Neural crest cell (in vitro differentiated cells): ENCODE measurements at places on chromosomes 6 and 20.

DNA sequence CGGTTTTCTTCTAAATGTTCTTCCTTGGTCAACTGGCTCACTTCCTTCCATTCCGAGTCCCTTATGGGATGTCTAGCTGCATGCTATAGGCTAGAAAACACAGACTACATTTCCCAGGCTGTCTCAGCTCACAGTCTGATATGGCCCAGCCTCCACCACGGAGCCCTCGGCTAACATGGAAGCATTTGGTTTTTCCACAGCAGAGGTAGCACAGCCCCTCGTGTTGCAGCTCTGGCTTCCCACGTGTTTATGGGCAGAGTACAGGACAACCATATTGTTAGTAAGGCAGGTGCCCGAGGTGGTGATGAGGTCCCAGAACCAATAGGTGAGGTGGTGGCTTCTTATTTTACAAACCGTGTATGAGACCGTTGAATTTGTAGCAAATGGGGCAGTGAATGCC lies 8.7 kb downstream of the GPLD1 start:
- DNase-seq = no peak

GRCh38 chr6:48671505-48671904 lies 560.5 kb upstream of the PTCHD4 start:
- no peak for DNase-seq

DNA sequence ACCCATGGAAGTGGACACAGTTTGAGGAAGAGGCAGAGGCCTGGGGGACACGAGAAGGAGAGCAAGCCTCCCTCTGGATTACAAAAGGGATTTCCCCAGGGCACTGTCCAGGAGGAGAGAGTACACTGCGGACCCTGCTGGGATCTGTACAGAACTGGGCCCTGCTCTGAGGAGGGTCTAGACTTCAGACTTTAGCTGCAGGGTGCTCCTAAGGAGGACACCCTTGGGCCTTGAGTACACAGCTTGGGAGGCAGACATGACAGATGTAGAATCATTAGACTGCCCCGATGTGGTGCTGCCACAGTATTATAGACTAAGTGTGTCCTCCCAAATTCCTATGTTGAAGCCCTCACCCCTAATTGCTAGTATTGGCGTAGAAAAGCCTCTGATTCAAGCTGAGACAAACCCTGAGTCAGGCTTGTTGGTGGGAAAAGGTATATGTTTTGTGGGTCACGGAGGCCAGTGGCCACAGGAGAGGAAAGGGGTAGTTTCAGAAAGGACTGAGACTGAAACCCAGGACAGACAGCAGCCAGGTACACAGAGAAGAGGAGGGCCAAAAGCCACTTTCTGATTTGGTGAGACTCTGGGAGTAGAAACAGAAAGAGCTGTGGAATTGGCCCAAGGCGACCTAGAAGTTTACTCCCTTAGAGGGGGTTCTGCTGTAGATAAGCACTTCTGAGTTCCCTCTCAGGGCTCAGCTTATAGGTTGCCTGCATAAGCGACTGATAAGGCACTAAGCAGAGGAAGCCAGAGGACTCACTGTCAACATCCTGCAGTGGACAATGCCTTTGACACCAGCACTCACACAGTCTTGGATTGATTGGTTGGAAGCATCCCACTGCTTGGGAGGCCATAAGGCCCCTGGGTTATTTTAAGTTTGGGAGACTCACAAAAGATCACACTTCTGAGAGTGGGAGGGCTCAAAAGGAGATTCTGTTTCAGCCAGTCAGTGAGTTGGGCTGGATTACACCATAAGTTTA lies 16.5 kb upstream of the SH3BGRL2 start:
- DNase-seq = no peak

DNA sequence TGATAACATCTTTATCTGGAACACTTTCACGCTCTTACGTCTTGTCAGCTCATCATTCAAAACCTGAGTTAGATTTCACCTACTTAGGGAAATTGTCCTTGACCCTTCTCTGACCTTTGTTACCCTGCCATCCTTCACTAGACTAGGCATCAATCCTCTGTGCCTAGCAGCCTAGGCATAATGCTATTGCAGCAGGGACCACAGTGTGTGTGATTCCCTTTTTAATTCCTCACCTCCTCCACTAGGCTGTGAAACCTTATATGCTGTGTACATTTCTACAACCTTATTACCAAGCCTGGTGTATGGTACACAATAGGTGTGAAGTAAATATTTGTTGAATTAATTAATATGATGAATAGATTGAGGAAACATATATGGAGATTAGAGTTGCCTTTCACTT lies 66.7 kb upstream of the DEFB112 start:
- DNase-seq = no peak

- peak; percentile 43 for DNase-seq
Measured at GRCh38 chr20:9359561-9360308, 154.7 kb upstream of the LAMP5 start.

GRCh38 chr6:35573495-35574110 lies 60.9 kb upstream of the TULP1 start:
- DNase-seq = no peak

DNA sequence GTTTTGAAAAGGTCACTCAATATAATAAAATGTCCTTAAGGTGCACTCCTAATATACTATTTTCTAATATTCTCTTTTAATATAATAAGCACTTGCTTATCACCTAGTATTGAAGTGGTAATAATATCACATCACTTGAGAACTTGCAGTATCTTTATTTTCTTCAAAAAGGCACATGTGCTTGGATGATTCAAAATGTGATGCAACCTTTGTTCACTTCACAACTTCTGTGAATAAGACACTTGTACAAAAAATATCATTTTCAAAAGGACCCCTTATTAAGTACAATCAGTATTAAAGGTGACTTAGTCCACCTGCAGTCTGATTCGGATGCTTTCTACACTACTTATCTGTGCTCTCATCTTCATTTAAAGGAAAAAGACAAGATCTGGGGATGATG lies 3.4 kb downstream of the PRELID3B start:
- no peak for DNase-seq

DNA sequence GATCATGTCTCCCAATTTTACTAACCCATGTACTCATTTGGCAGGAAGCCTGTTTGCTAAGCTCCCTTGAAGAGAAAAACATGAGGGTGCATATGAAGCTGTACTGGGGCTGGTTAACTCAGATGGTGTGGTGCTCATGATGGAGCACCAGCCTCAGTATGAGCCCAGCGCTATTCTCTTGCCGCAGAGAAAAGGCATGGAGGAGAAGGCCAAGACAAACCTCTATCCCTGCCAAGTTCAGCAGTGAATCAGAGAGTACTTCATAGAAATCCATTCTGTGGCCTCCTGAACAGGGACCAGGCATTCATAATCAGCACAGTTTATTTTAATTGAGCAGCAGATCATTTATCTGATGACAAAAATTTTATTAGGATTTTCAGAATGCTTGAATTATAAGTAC lies 398.1 kb downstream of the LMBRD1 start:
- no peak for DNase-seq

GRCh38 chr6:142871910-142872331 lies 73.1 kb downstream of the HIVEP2 start:
- DNase-seq = no peak
